ENCODE measurements at places on chromosomes 1 and 21.

DNA sequence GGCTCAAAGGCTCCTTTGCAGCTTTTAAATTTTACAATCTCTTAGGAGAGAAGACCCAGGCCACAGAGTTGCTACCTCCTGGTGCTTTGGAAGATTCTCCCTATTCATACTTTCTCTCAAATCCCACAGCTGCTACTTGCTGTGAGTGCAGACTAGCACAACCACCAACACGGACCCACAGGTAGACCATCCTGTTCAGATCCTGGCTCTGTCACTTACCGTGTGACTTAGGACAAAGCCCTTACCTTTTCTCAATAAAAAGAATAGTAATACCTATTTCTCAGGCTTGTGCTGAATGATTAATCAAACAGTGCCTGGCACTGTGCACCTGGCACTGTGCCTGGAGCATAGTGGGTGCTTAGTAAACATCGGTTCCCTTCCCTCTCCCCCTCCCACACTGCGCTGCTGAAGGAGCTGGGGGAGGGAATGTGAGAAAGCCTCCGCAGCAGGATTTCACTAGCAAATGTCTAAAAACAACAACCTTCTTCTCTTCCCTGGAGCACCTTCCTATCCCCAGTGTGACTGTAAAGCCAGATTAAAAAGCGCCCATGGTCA lies 81.7 kb downstream of the PGM1 start:
- no peak for DNase-seq

- no peak for DNase-seq
These were observed 47.1 kb downstream of the COL6A1 start for GRCh38 chr21:46028573-46029091.

GRCh38 chr21:39180429-39181019 lies 2.7 kb downstream of the PSMG1 start:
- no peak for DNase-seq

GRCh38 chr1:180791806-180792205 lies 120.9 kb upstream of the KIAA1614 start:
- no peak for DNase-seq

GRCh38 chr1:62304975-62305374 lies 14.3 kb downstream of the KANK4 start:
- DNase-seq: no peak
